ENCODE measurements at places on chromosomes 3 and 15.

- DNase-seq: peak; percentile 3
Measured at GRCh38 chr15:77821188-77821958, 188.7 kb upstream of the LINGO1 start.

DNA sequence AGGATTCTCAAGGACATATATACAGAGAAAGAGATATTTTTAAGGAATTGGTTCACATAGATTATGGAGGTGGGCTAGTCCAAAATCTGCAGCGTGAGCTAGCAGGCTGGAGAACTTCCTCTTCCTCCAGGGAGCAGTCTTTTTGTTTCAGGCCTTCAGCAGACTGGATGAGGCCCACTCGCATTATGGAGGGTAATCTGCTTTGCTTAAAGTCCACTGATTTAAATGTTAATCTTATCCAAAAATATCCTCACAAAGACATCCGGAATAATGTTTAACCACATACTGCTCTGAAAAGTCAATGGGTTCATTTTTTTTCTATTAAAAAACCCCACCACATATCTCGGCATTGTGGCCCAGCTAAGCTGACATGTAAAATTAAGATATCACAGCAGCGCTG is 22.2 kb upstream of the NRROS start:
- DNase-seq: no peak

DNA sequence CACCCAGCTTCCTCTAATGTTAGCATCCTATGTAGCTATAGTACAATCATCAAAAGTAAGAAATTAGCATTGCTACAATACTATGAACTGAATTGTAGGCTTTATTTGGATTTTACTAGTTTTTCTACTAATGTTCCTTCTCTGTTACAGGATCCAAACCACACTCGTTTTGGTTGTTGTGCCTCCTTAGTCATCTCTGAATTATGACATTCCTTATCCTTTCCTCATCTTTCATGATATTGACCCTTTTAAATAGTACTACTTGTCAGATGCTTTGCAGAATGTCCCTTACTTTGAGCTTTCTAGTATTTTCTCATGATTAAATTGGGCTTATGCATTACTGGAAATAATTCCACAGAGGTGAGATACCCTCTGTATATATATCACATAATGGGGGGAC is 265.4 kb downstream of the VPS13C start:
- no peak for DNase-seq

DNA sequence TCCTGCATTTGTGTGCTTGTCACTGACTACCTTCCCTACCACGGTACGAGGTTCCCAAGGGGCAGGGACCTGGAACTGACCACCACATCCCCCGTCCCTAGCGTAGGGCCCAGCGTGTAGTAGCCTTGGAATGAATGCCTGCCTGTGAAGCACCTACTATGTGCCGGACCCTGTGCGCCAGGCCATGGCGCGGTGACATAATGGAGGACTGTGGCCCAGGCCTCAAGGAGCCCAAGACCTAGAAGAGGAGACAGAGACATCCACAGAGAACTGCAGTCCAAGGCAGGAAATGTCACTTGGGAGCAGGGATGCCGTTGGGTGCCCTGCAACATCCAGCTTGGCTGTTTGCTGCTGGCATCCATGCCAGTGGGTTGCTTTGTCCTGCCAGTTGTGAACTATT is 71.9 kb upstream of the SLC6A6 start:
- DNase-seq: no peak

GRCh38 chr15:77582763-77583162 is 49.9 kb downstream of the LINGO1 start:
- no peak for DNase-seq
